ENCODE measurements at places on chromosomes 3 and 15. TPM values are rescaled to one million over a fixed set of nuclear protein-coding genes. Genes with fewer than 3 reads are reported as not detected.

Gene PLSCR4
- not detected for total RNA-seq

DNA sequence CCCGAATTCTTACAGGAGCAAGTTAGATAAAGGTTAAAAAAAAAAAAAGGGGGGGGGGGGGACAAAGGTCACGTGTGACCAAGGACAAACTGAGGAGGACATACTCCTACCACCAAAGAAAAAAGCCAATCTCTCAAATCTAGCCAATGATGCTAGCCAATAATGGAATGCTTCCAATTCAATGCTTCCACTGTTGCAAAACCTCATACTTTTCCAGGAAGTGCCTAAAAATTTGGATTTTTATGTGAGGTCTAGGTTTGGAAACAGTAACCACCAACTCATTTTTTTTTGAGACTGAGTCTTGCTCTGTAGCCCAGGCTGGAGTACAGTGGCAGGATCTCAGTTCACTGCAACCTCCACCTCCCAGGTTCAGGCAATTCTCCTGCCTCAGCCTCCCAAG lies 11.4 kb downstream of the MSL2 start:
- no peak for DNase-seq

GRCh38 chr3:54760201-54760600 lies 167.7 kb downstream of the LRTM1 start:
- DNase-seq, result no peak

DNA sequence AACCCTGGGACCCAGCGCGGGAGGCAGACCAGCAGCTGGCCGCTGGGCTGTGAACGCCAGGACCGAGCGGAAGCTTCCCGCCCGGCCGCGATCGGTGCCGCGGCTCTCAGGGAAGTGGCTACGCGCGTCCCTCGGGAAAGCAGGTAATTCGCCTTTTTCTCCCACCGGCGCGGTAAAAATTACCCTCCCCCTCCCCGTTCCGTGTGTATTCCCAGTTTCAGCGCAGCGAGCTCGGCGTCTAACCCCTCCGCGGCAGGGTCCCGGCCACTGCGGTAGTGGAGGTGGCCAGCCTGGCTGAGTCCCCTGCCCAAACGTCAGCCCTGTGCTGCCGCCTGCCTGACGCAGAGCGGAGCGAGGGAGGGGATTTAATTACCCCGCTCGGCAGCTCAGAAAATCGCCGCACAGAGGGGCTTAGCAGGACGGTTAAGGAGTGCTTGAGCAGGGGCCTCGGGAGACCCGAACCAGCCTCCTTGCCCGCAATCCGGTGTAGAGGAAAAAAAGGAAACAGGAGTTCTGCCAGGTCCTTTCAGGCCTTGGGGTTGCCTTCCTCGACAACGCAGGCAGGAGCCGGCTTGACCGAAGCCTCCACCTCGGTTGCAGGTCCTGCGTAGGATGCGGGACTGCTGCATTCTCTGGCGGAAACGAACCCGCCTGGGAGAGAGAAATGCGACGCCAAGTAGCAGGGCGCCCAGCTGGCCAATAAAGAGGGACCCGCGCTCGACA lies 2.9 kb downstream of the GATA2 start:
- peak; percentile 15 for DNase-seq

GRCh38 chr15:87167706-87168105 lies 1088.0 kb downstream of the AGBL1 start:
- DNase-seq, result no peak

Gene DISP2
- total RNA-seq, result 0.52 TPM

GRCh38 chr3:159941038-159942000 lies 47.3 kb upstream of the IL12A start:
- DNase-seq, result no peak

DNA sequence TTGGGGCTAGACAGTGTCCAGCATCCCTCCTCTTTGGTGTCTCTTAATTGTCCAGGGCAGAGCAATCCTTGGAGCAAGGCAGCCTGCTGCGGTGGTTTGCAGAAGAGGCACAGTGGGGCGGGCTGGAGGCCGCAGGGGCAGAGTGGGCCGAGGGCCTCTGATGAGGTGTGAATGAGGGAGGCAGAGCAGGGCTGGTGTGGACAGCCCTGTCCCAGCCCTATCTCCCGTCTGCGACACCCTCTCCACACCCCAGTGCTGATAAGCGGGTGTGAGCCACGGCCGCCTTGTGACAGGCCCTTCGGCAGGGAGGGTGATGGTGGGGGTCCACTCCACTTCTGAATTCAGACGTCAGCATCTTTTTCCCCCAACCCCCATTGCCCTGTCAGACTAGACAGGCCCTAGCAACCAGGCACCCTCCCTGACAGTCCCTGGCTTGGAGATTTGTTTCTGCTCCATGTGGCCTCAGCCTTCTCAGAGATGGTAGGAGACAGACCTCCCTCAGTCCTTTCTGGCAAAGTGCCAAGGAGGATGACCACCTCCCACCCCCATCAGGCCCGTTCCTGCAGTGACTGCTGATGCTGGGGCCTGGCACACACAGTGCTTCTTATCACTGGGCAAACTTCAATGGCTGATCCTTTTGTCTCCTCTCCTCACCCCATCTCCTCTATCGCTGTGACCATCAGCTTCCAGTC lies 37.3 kb downstream of the EXOG start:
- DNase-seq, result no peak

- DNase-seq, result no peak
Measured at GRCh38 chr3:105260385-105260784, 106.3 kb upstream of the ALCAM start.

- DNase-seq, result no peak
Measured at GRCh38 chr3:105527949-105528348, 161.2 kb downstream of the ALCAM start.

- DNase-seq, result no peak
Measured at GRCh38 chr15:31098491-31098917, 3.0 kb downstream of the TRPM1 start.

Gene C2CD4B
- not detected for total RNA-seq

DNA sequence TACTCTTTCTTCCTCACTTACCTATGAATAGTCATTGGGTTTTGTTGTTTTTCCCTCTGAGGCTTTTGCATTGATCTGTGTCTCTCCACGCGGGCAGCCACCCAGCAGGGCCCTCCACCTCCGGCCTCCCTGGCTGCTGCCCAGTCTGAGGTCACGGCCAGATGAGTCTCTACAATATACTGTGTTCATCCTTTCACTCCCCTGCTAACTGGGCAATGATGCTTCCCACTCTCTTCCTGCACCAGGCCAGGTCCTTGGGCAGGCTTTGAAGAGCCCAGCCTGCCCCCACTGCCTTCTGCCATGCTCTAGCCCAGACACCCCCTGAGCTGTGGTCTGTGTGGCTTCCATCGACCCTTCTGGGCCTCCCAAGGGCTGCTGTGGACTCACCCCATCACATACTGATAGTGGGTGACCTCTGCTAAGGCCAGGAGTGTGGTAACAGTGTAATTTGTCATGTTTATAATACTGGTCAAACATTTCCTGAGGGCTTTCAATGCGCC lies 18.0 kb downstream of the PDIA5 start:
- no peak for DNase-seq

DNA sequence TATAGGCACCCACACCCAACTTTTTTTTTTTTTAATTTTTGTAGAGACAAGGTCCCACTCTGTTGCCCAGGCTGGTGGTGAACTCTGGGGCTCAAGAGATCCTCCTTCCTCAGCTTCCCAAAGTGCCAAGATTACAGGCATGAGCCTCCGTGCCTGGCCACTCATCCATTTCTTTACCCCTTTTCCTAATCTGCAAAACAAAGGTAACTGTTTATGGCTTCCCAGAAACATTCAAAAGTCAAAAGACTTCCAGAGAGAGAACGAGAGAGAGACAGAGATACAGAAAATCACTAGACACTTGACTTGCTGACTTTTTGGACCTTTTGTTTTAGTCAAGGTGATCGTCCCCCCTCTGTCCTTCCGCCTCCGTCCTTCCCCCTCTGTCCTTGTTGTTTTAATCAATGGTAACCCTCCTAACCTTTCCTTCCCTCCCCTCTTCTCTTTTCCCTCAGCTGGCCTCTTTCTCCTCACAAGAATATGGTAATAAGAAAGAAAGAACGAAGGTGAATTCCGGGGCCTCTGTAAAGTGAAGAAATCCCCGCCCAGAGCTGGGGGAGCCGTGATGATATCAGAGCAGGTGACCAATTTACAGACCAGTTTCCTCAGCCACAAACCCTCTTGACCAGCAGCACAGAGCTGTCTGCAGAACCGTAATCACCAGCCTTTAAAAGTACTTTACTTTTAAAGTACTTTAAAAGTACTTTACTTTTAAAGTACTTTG lies 21.9 kb downstream of the KLHL6 start:
- no peak for DNase-seq

- no peak for DNase-seq
Measured at GRCh38 chr15:63345391-63345752, 36.3 kb downstream of the CA12 start.

DNA sequence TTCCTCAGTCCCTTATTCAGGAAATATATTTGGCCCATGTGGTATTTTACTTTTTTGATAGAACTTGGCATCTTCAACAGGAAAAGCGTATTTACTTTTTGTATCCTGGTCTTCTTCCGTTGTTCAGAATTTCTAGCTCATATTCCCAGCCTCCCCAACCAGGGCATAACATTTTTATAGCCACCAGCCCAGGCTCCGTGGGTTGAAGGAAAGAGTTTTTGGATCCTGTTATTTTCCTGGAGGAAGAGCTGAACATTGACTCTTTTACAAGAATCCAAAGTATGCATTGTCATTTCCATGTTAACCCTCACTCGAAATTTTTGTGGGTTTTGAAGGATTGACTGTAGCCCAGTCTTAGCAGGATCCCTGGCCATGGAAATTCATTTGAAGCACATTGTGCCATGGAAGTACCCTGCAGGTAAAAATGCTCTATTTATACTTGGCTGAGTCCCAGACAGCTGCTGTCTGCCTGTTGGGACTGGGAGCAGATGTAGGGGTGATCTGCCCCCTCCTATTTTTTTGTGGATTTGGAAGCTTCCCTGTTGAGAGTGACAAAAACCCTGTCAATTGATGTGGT lies 98.8 kb downstream of the AKAP13 start:
- DNase-seq, result no peak

Gene CAV3
- not detected for total RNA-seq

DNA sequence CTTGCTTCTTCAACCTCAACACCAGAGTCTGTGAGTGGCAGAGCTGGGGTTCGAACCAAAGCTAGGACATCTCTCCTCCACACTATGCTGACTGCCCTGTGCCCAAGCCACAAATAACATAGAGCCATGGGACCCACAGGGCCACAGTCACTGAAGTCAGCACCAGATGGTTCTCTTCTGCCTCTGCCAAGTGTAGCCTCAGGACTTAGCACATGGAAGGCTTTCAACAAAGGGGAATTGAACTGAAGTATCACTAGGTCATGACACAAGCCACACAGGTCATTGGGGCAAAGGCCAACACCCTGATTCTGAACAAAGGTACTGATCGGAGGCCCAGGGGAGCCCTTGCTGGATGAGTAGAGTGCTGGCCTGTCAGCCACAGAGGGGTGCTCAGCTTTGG lies 83.6 kb downstream of the BDH1 start:
- DNase-seq, result no peak

GRCh38 chr3:50173685-50174516 lies 17.5 kb upstream of the GNAT1 start:
- DNase-seq, result no peak

DNA sequence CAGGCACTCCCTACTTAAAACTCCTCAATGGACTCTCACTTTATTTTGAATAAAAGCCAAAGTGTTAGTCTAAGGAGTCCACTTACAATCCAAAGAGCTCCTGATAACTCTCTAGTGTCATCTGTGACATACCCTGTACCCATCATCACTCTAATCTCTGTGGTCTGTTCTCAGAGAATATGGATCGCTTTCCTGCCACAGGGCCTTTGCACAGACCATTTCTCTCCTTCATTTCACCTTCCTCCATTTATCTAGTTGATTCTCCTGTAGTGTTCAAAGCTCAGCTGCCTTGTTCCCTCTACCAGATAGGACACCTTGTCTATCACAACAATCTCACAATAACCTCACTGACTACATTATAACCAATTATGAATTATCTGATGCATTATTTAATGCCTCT lies 185.4 kb upstream of the KBTBD8 start:
- no peak for DNase-seq

Gene HACL1
- 42.9 TPM for total RNA-seq

DNA sequence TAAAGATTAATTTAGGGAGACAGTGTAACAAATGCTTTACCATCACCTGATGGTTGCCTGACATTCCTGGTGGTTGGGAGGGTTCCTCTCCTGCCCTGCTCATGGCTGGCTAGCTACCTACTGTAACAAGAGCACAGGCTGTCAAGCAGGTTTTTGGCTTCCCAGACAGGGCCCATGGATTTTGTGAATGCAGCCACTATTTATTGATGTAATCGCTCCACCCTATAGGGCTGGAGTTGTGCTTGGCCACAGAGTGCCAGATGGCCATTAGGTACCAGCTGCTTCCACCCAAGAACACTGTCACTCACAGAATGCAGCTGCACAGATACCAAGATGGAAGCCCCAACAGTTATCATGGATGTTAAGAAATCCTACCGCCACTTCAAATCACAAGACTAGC lies 31.0 kb upstream of the KLHL25 start:
- DNase-seq, result no peak

Gene HYAL1
- total RNA-seq, result 0.16 TPM

DNA sequence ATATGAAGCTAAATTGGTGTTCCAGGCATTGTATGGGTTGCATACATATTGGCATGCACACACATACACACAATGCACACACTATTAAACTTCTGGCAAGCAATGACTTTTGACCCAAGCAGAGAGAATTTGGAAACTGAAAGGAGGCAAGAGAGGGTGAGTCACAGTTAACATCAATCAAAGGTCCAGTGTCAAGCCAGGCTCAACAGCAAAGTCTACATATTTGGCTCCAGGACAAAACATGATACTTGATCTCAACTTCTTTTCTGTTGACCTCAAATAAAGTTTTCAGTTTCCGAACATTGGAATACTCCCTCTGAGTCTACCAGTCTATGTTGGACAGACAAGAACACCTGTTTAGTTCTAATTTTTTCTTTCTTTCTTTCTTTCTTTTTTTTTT lies 28.3 kb downstream of the IL12A start:
- no peak for DNase-seq

Gene FBXO40
- not detected for total RNA-seq

Gene SFMBT1
- 35.5 TPM for total RNA-seq

GRCh38 chr15:60442031-60442650 lies 36.8 kb downstream of the ICE2 start:
- DNase-seq, result no peak

All from naive thymus-derived CD8-positive, alpha-beta T cell (primary cell).